GM12878 (cell line): ENCODE measurements at places on chromosomes 16 and 17.
A peak's percentile ranks its signal among the peaks of the same experiment; 100 is the strongest.

DNA sequence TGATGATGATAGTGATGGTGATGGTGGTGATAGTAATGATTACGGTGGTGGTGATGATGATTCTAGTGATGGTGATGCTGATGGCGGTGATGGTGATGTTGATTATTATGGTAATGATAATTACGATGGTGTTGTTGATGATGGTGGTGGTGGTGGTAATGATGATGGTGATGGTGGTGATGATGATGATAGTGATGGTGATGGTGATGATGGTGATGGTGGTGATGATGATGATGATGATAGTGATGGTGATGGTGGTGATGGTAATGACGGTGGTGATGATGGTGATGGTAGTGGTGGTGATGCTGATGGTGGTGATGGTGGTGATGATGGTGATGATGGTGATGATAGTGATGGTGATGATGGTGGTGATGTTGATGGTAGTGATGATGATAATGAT, 370.0 kb downstream of the CDH13 start:
- H3K4me1 ChIP-seq, result no peaks in the 10 kb centered on the region
- no peaks in the 10 kb centered on the region for H3K27me3 ChIP-seq
- no peak overlapping the region for H3K4me3 ChIP-seq
- H3K36me3 ChIP-seq, result no peaks in the 10 kb centered on the region
- H3K27ac ChIP-seq, result no peak overlapping the region

GRCh38 chr16:88073201-88073721, 122.0 kb downstream of the BANP start:
- H3K27me3 ChIP-seq, result no peaks in the 10 kb centered on the region
- no peak for DNase-seq
- H3K36me3 ChIP-seq, result peaks cover 6% of the 10 kb centered on the region; the same call in 1 of the 2 replicates
- no peak overlapping the region for H3K27ac ChIP-seq

GRCh38 chr17:72343911-72344310, 223.1 kb downstream of the SOX9 start:
- H3K4me1 ChIP-seq, result no peaks in the 10 kb centered on the region; the same call in 1 of the 2 replicates
- no peak overlapping the region for H3K4me3 ChIP-seq
- H3K36me3 ChIP-seq, result no peaks in the 10 kb centered on the region
- H3K27ac ChIP-seq, result no peak overlapping the region

- H3K36me3 ChIP-seq, result no peaks in the 10 kb centered on the region
- H3K4me3 ChIP-seq, result peak within 1 kb of the TSS; percentile 84
- peaks cover 34% of the 10 kb centered on the region for H3K4me1 ChIP-seq
- no peak for DNase-seq
- H3K27ac ChIP-seq, result no peak within 1 kb of the TSS
These were observed at the start of gene EPOP for GRCh38 chr17:38674749-38675615. Gene EPOP (minus strand): TSS chr17:38674957. CDS start chr17:38674495, 462 bp downstream.

DNA sequence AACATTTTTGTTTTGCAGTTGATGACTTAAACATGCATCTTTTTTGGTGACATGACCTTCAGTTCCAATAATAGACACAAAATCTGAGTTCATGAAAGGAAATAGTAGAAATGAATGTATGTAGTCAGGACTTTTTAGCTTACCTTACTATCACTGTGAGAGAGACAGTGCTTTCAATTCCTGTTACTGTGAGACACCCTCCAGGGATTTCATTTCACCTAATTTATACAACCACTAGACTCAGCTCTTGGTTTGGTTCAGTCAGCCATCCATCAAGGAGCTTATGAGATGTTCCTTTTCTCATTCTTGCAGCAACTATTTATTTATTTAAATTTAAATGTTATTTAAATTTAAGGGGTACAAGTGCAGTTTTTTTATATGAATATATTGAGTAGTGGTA, 77.9 kb downstream of the MAP2K4 start:
- no peak overlapping the region for H3K4me3 ChIP-seq
- DNase-seq, result peak; percentile 45
- peaks cover 5% of the 10 kb centered on the region; the same call in 1 of the 2 replicates for H3K4me1 ChIP-seq
- no peaks in the 10 kb centered on the region for H3K27me3 ChIP-seq
- H3K36me3 ChIP-seq, result no peaks in the 10 kb centered on the region
- no peak overlapping the region for H3K27ac ChIP-seq

DNA sequence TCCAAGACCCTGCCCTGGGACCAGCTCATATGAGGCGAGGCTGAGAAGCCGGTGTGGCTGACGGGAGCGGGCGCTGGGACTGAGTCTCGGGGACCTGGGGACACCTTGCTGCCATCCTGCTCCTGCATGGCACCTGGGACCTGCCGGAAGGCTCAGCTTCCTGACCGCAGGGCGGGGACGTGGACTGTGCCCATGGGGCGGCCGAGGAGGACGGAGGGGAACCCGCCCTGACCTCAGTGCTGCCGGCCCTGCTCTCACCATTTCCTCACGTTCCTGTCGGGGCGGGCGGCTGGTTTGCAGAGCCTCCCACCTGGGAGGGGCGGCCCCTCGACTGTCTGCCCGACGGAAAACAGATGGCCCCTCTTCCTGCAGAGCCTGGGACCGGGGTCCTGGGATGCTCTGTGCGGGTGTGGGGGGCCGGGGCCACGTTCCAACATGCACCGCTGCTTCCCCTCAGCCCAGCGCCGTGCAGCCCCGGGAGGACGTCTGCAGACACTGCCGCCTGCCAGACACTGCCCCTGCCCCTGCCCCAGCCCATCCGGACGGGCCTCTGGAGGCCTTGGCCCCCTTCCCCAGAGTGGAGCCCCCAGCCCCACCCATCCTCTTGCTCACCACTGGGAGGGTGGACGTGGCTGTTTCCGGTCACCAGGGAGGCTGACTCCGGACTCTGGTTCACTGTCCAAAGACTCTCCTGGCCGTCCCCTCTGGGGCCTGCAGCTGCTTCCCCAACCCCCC, 43.9 kb upstream of the SSTR5 start:
- no peaks in the 10 kb centered on the region for H3K4me1 ChIP-seq
- no peaks in the 10 kb centered on the region for H3K27me3 ChIP-seq
- H3K4me3 ChIP-seq, result no peak overlapping the region
- H3K36me3 ChIP-seq, result no peaks in the 10 kb centered on the region
- no peak overlapping the region for H3K27ac ChIP-seq

DNA sequence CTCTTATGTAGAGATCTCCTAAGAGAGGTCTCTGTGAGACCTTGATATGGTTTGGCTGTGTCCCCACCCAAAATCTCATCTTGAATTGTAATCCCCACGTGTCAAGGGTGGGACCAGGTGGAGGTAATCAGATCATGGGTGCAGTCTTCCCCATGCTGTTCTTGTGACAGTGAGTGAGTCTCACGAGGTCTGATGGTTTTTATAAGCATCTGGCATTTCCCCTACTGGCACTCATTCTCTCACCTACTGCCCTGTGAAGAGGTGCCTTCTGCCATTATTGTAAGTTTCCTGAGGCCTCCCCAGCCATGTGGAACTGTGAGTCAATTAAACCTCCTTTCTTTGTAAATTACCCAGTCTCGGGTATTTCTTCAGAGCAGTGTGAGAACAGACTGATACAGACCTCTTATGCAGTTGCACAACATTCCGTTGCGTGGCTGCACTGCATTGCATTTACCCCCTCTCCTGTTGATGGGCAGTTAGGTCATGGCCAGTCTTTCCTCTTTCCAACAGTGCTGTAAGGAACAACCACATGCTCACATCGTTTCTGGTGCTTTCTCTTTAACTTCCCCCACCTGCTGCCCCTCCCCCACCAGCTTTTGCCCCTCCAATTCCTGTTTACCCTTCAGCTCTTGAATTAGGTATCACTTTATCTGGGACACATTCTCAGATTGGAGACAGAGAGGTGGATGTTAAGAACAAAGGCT, 43.6 kb upstream of the MED9 start:
- H3K27ac ChIP-seq, result no peak overlapping the region
- DNase-seq, result no peak
- no peaks in the 10 kb centered on the region for H3K4me1 ChIP-seq

DNA sequence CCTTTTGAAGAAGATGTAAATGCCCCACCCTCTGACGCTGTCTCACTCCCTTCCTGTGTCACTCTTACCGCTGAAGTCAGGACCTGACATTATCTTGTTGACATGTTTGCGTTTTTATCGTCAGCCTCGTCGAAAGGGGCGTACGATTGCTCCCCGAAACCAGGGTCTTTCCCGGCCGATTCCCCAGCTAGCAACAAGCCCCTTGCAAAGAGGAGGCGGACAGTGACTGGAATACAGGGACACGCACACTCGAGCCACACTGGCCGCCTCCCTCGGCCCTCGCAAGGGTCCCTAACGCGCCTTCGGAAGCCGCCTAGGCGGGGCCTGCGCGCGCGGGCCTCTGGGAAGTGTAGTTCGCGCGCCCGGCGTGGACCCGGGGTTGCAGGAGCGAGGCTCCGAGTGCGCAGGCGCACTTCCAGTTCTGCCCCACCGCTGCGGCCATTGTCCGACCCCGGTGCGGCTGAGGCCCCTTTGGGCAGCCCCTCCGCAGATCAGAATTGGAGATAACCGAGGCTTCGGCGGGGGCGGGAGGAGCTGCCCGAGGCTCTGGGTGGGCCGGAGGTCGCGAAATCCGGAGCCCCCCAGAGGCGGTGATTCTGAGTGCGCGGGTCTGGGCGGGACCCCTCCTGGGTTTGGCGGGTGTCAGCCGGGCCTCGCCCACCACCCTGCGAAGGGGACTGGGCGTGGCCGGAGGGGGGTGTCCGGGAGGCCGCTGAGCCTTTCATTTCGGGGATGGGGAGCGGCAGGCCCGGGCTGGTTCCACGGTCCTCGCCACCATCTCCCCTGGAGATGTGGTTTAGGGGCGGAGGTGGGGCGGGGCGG, at the start of gene ZFP90:
ZFP90 (plus strand) TSS at position 412 of the 822 bp plus-strand sequence. CDS start 502 bp downstream, outside the sequence.
- peak within 1 kb of the TSS; percentile 75 for H3K27ac ChIP-seq
- H3K27me3 ChIP-seq, result no peaks in the 10 kb centered on the region
- H3K4me3 ChIP-seq, result peak within 1 kb of the TSS; percentile 99
- H3K4me1 ChIP-seq, result no peaks in the 10 kb centered on the region
- peak; percentile 38 for DNase-seq

GRCh38 chr17:47099451-47099986, 89.6 kb downstream of the CDC27 start:
- no peaks in the 10 kb centered on the region for H3K36me3 ChIP-seq
- peaks cover 8% of the 10 kb centered on the region for H3K4me1 ChIP-seq
- H3K4me3 ChIP-seq, result peak overlapping the region; percentile 90
- peak overlapping the region; percentile 71 for H3K27ac ChIP-seq
- DNase-seq, result no peak
- no peaks in the 10 kb centered on the region for H3K27me3 ChIP-seq

- H3K27me3 ChIP-seq, result peaks cover 4% of the 10 kb centered on the region; the same call in 1 of the 2 replicates
- no peak overlapping the region for H3K27ac ChIP-seq
- H3K36me3 ChIP-seq, result no peaks in the 10 kb centered on the region
- H3K4me1 ChIP-seq, result peaks cover 3% of the 10 kb centered on the region; the same call in 1 of the 2 replicates
- no peak for DNase-seq
These were observed 84.3 kb downstream of the ARHGAP23 start for GRCh38 chr17:38512473-38513058.

GRCh38 chr16:12062343-12063003, 85.9 kb downstream of the SNX29 start:
- H3K27me3 ChIP-seq, result no peaks in the 10 kb centered on the region
- peaks cover 11% of the 10 kb centered on the region for H3K4me1 ChIP-seq
- DNase-seq, result no peak
- peaks cover 25% of the 10 kb centered on the region; the same call in 1 of the 2 replicates for H3K36me3 ChIP-seq
- H3K27ac ChIP-seq, result no peak overlapping the region
- H3K4me3 ChIP-seq, result no peak overlapping the region
